NCI-H2029 treated with DMSO at 0.1 percent for 48 hours (cell line): ENCODE measurements at places on chromosomes 16 and 17.

DNA sequence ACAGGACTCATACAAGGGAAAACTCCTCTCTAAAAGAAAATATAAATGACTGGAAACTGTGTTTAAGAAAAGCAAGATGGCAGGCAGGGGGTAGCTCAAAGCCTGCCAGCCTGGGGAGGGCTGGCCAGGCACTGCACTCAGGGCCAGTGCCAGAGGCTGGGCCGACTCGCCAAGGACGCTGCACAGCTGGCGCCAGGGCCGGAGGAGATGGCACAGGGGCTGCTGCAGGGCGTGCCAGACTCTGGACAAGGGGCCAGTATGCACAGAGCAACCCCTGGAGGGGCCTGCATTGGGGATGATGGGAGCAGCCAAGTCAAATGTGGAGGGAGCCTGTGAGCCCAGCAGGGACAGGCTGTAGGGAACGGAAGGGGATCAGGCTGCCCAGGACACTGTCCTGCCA, 4.0 kb downstream of the PKMYT1 start:
- no peak for DNase-seq

DNA sequence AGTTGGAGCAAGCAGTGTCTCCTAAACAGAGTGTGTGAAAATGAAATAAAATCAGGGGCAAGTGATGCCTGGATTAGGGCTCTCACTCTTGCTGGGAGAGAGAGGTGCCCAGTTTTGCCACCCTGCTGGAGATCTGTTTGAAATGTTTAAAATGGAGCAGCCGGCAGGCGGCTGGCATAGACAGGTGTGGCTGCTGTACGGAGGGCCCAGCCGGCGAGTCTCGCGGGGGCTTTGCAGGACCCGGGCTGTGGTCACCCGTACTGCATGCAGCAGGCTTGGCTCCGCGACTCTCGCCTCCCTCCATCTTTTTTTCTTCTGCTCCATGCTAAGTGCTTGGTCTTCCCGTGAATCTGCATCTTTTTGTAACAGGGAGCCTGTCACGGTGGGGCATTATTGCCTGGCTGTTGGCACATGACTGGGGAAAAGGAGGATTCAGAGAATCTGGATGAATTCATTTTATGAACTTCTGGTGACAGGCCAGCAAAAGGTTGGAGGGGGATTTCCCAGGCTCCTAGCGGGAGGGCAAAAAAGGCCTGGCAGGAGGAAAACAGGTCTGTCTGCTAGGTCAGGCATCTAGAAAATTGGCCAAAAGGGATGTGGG, 1.8 kb downstream of the ZNRF1 start:
- no peak for DNase-seq

GRCh38 chr17:1197781-1198490, 18.2 kb upstream of the ABR start:
- no peak for DNase-seq

- DNase-seq: no peak
Observed at GRCh38 chr17:22717211-22717610, 1024.9 kb downstream of the KCNJ18 start.

GRCh38 chr17:36921095-36921851, 16.0 kb upstream of the LHX1 start:
- DNase-seq: no peak

- no peak for DNase-seq
Observed at GRCh38 chr17:40484973-40485530, 16.4 kb downstream of the TNS4 start.

GRCh38 chr17:72136692-72137091, 15.9 kb downstream of the SOX9 start:
- no peak for DNase-seq

DNA sequence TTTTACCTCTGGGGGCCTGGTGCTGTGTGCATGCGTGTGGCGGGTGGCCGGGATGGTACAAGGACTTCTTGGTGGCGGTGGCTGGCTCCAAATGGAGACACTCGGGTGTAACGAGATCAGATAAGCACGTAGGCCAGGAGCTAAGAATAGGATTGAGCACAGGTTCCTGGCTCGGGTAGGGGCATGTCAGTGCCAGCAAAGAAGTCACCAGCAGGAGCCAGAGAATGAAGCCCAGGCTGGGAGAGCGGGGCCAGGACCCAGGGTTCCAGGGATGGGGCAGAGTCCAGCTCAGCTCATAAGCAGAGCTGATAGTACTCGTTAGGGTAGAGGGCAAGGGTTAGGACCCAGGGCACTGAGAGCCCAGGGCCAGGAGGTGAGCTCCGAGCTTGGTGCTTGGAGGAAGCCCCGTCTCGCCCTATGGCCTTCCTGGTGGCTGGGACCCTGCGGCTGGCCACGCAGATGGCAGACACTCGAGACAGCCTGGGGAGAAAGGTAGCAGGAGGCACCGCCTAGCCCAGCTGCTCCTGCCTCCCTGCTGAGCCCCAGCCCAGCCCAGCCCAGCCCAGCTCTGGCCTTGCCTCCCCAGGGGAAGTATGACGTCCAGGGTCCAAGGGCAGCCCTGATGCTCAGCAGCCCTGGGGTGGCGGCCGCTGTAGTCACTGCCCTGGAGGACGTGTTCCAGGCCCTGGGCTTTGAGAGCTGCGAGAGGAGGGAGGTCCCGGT, 8.9 kb downstream of the ZNF213 start:
- no peak for DNase-seq

GRCh38 chr17:32870969-32871368, 6.0 kb downstream of the MYO1D start:
- DNase-seq: no peak
